Pulmonary artery endothelial cell (primary cell): ENCODE measurements at places on chromosomes 3 and 15.

DNA sequence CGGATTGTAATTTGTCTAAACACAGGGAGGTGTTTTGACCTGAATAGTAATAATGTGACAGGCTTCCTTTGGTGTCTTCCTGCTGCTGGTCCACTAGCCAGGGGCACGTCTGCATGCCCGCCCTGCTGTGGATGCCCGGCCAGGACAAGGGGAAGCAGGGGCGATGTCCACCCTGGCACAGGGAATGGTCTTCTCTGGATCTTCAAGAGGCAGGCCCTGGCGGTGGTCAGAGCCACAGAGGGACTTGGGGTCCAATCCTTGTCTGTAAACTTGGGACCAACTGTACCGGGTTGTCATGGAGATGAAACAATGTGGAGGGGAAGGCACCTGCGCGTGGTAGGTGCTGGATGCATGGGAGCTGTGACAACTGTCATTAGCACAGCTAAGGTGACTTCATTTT is 134.1 kb downstream of the RPLP1 start:
- no peak for DNase-seq

DNA sequence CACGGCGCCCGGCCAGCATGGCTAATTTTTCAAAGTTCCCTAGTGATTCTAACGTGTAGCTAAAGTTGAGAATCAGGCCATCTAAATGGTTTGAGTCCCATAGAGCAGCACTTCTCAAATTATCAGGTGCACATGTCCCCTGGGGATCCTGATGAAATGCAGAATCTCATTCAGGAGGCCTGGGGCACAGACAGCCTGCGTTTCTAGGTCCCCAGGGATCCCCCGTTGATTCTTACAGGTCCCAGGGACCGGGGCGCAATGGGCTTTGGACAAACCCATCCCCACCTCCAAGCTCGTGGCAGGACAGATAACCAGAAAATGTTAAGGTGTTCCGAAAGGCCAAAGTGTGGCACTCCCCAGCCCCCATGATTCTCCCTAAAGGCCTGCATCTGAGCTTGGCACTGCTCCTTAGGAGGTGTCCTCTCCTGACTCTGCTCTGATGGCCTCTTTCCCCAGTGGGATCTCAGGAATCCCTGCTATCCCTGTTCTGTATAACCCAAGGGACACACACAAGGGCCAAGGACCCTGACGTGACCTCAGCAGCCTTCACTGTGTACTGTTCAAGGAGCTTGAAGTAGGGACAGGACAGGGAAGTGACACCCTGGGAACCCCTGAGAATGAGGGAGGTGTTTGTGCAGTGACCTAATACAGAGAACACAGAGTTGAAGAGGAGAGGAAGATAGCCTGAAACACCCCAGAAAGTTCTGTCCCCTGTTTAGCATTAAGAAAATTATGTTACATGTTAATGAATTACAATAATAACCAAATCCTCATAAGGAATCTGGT is 8.0 kb downstream of the LRRK1 start:
- no peak for DNase-seq

DNA sequence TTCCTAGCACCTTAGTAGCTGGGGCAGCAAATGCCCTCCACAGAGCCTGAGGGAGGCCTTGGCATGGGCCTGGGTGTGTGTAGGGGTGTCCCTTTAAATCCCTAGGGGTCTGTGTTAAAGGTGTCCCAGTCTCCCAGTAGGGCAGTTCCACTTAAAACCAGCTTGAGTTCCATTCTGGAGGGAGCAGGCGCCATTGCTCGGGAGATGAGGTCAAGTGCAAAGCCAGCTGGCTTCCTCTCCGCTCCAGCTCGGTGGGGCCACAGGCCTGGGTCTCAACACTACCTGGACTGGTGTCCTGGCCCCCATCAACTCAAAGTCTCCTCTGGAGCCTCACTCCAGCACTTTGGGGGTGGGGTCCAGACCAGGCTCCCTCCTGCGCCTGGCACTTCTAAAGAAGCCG is 25.2 kb downstream of the FEM1B start:
- no peak for DNase-seq

GRCh38 chr3:10557781-10558373 is 52.5 kb upstream of the ATP2B2 start:
- DNase-seq, result no peak

GRCh38 chr3:29746163-29746760 is 465.4 kb downstream of the RBMS3 start:
- peak; percentile 66 for DNase-seq

- DNase-seq, result no peak
These were observed 162.8 kb downstream of the SMAD6 start for GRCh38 chr15:66864871-66865281.

DNA sequence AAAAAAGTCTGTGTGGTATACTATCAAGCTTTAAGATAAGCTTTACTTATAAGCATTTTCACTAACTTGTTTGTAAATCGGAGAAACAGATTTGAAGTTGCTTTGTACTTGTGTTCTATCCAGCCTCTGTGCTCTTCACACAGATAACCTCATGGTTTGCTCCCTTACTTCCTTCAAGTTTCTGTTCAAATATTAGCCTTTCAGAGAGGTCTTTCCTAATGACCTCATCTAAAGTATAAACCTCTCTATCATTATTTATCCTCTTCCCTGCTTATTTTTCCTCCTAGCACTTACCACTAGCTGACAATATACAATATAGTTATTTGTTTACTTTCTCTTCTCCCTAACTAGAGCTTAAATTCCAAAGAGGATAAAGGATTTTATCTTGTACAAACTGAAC is 180.0 kb downstream of the CBLB start:
- DNase-seq, result no peak

GRCh38 chr3:150074697-150075416 is 104.2 kb upstream of the PFN2 start:
- DNase-seq, result no peak

- no peak for DNase-seq
These were observed 116.8 kb downstream of the LMLN start for GRCh38 chr3:198076722-198077308.

- no peak for DNase-seq
These were observed 2.3 kb downstream of the OCA2 start for GRCh38 chr15:28096670-28097431.

DNA sequence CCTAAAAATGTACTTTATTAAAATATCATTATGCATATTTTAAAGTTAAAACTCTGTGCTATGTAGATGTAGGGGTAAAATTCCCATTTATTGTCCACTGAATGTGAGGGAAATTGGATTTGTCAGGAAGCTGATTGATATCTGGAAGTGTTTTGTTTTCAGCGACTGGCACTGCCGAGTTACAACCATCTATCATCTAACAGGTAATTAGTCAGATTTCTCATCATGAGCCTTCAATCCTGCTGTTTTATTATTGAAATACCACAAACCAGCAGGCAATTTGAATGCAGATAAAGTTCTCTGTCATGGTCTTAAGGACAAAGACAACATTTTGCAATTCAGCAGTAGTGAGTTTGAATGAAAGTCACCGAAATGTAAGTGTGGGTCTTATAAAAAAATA is 40.5 kb downstream of the ZIC1 start:
- no peak for DNase-seq

DNA sequence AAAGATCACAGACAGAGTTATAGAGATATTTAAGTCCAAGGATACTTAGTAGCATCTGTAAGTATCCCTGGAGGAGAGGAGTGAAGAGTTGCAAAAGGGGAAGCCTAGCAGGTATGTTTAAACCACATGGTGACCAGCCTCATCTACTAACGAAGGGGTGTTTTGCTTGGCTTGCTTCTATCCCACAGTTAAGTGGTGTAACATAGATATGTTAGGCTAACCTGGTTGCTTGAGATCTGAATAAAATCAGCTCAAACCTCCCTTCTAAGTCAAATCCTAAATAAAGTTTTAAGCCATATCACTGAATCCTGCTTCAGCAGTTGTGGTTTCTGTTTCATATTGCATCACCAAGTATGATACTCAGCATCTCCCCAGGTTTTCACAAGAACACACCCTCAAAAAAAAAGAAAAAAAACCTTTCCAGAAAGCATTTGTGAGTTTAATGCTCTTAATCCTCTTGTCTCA is 880.2 kb downstream of the ROBO1 start:
- DNase-seq, result no peak

- DNase-seq, result no peak
These were observed 553.5 kb upstream of the CCDC54 start for GRCh38 chr3:106823701-106824100.

GRCh38 chr15:88745696-88746095 is 57.5 kb upstream of the ACAN start:
- no peak for DNase-seq

DNA sequence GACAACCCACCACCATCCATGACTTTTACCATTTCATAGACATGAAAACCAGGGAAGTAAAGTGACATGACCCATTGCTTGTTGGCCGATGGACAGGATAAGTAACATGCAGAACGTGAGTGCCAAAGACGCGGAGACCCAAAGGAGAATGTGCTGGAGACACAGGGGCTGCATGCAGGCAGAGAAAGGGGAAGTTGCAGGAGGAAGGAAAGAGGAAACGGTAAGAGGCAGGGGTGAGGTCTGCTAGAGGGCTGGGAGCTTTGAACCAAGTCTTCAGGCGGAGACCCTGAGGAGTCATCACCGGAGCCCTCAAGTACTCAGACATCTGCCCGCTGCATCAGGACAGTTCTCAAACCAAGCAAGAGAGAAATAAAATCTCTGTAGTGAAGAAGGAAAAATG is 34.9 kb downstream of the MAGEF1 start:
- DNase-seq, result no peak

- no peak for DNase-seq
These were observed 31.3 kb downstream of the NOX5 start for GRCh38 chr15:69045802-69046201.

- no peak for DNase-seq
These were observed 20.5 kb upstream of the RGMA start for GRCh38 chr15:93109336-93110102.

DNA sequence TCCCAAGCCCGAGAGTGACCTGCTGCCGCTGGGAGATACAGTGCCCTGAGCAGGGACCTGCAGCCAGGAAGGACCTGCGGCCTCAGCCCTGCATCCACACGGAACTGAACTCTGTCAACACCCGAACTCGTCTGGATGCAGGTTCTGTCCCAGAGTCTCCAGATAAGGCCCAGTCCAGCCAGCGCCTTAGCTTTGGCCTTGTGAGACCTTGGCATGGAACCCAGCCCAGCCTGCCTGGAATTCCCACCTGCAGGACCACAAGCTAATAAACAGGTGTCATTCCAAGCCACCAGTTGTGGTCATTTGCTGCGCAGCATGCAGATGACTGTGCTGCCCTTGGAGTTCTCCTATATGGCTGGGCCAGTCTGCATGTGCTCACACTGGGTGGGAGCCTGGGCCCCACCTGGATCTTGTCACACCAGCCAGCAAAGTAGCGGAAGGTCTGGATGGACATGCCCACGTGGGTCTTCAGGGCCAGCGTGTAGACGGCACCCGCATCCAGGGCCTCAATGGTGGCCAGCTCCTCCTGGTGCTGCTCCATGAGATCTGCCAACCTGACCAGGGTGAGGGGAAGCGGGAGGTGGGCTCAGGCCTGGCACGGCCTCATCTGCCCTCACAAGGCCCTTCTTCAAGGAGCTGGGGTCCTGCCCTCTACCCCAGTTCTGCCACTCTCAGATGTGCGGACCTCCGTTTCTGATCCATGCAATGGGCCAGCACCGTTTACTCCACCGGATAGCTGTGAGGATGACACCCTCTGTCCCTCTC is 47.2 kb upstream of the SLC41A3 start:
- DNase-seq, result no peak

DNA sequence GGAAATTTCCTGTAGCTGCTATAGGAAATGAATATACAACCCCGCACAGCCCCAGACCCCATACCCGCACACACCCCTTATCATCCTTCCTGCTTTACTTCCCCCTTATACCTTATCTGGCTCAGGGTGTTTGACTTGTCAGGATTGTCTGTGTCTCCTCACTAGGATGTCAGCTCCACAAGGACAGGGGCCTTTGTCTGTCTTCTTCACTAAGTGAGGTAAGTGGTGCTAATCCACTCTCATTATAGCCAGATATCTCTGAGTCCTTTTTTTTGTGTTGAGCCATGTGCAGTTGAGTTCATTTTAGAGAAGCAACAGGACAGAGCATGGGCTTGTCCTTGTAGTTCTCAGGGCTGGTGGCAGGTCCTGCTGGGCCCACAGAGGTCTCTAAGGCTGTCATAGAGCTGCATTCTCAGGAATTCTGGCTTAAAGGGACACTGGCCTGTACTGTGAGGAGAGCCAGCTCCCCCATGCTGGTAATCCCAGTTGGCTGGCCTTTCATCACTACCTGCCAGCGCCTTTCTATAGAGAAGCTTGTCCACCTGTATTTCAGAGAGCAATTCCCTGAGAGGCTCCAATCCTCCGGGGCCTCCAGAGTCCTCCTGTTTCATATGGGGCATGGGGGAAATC is 9.0 kb downstream of the KY start:
- DNase-seq, result no peak

DNA sequence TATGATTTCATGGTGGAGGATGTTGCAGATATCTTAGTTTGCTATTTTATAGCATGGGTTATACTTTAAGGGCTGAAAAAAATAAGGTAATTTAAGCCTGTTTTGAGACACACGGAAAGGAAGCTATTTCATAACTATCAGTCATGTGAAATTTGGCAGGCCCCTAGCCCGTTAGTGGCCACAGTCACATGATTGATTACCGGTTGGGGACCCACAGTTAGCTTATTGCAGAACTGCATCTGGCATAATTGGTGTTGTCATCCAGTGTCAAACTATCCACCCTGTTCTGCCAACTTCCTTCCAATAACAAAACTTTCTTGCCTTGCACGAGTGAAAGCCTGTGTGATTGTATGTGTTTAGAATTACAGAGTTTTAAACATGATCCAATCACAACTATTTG is 35.2 kb downstream of the FNDC3B start:
- DNase-seq, result no peak

DNA sequence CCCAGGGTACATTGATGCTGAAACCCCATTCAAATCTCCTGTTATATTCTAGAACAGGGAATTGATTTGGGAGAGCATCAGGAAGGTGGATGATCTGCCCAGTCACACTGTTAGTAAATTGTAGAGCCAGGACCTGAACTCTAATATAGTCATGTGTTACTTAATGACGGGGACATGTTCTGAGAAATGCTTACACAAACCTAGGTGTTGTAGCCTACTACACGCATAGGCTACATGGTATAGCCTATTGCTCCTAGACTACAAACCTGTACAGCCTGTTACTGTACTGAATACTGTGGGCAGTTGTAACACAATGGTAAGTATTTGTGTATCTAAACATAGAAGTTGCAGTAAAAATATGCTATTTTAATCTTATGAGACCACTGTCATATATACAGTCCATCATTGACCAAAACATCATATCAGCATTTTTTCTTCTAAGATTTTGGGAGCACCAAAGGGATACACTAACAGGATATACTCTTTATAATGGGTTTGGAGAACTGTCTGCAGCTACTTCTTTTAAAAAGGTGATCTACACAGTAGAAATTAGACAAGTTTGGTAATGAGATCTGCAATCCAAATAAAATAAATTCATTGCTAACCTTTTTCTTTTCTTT is 5.8 kb downstream of the B2M start:
- DNase-seq, result no peak

GRCh38 chr15:75810874-75811498 is 32.3 kb upstream of the UBE2Q2 start:
- no peak for DNase-seq

GRCh38 chr3:102079809-102080197 is 230.5 kb downstream of the NFKBIZ start:
- no peak for DNase-seq
